ENCODE measurements at places on chromosomes 5 and 9. TPM values are rescaled to one million over a fixed set of nuclear protein-coding genes. Genes with fewer than 3 reads are reported as not detected.

Gene FOXD4L6
- not detected for total RNA-seq

Gene CDH18
- total RNA-seq, result not detected

Gene LECT2
- not detected for total RNA-seq

Gene FRRS1L
- total RNA-seq, result 0.15 TPM

Gene PPP2R2B
- total RNA-seq, result 0.19 TPM

Gene CD74
- total RNA-seq, result not detected

Gene GPRIN1
- total RNA-seq, result 10.3 TPM

Gene CDKN2B-AS1
- total RNA-seq, result not detected

Gene OCLN
- 9.7 TPM for total RNA-seq

Gene ZBTB34
- 2.8 TPM for total RNA-seq

Gene LVRN
- total RNA-seq, result not detected

Gene TXNDC8
- not detected for total RNA-seq

Gene LHX3
- 0.14 TPM for total RNA-seq

Gene GPSM1
- total RNA-seq, result 16.6 TPM

Gene KCNN2
- not detected for total RNA-seq

Gene RIGI
- total RNA-seq, result 3.6 TPM
